ENCODE measurements at places on chromosomes 4 and X.

DNA sequence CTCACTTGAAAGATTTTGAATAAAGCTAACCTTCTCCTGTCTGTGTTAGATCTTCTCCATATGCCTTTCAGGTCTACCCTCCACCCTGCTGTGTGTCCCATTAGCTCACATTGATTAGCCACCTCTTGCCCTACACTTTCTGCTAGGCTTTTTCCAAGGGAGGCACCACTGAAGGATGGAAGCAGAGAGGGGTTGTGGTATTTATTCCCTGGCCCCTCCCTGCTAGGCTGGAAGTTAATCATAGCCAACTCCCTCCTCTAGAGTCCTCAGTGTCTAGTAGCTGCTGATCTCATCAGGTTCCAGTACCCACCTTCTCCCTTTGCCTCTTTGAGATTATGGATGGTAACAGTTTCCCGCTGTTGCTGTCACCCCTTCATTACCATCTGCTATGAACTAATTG lies 8.9 kb upstream of the SMIM43 start:
- DNase-seq, result no peak

DNA sequence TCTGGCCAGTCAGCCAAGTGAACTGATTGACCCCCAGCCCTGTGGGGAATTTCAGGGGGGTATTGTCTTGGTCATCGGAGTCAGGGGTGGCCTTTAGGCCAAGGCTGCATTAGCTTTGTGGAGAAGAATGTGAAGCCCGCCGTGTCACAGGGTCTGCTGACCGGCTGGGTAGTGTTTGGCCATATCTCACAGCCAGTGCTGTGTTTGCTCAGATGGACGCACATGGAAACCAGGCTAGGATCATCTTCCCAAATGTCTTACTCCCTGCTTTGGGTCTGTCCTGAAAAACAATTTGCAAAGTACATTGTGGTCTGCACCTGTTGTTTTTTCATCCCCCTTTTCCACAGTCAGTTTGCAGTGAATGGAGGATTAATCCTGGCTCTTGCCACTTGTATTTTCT lies 13.0 kb downstream of the TMEM164 start:
- no peak for DNase-seq

- no peak for DNase-seq
These were observed 530.5 kb downstream of the FAM133A start for GRCh38 chrX:94204524-94204923.

GRCh38 chr4:152771741-152772533 lies 7.6 kb downstream of the TIGD4 start:
- DNase-seq, result no peak

GRCh38 chrX:56564164-56564885 lies 898 bp downstream of the UBQLN2 start:
- DNase-seq, result peak; percentile 32

DNA sequence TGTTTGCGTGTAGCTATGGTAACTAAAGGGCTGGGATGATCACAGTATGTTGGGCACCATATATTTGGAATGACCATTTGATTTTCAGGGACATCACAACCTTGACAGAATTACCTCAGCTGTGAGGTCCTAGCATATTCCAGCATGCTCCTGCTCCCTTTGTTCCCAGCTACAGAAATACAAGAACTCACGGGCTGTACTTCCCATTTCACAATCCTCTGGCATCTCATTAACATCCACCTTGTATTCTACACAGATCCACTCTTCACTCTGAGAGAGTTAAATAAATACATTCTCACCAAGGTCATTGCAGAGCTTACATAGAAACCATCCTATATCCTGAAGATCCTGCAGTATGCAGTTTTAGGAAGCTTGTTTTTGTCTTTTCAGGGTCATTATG lies 169.7 kb downstream of the FRMPD4 start:
- no peak for DNase-seq

GRCh38 chr4:123651066-123651465 lies 254.5 kb downstream of the SPRY1 start:
- DNase-seq, result no peak

- no peak for DNase-seq
These were observed 16.4 kb downstream of the FHL1 start for GRCh38 chrX:136163689-136164088.

GRCh38 chr4:16377887-16378286 lies 151.6 kb upstream of the TAPT1 start:
- no peak for DNase-seq

DNA sequence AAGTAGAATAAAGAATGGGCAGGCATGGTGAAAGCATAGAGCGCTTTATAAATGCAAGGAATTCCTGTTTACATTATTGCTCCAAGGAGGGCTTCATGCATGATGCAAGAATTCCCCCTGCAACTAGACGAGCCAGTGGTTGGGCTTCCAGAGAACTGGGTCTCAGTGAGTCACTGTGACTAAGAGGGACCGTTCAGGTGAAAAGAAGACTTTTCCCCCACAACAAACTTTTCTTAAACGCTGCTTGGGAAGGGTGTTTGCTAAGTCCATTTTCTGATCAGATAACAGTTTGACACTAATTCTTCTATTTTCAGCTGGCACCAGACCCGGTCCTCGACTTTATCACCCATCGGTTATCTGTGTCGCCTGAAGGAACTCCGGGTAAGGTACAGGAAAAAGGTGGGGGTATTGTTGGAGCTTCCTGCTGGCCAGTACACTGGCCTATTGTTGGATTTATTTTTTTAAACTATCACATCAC lies 40.1 kb downstream of the LDB2 start:
- no peak for DNase-seq

DNA sequence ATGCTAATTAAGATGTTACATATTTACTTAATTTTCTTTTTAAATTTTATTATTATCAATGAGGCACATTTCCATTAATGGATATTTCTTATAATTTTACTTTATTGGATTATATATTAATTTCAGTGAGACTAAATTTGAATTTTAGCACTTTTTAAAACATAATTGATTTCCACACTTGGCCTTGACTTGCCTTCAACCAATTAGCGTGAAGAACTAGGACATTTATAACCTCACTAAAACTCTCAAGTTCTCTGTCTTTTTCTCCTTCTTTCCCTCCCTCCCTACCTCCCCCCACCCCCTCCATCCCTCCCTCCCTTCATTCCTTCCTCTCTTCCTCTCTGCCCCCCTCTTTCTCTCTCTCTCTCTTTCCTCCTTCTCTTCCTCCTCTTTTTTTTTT lies 1618.1 kb downstream of the C4orf33 start:
- DNase-seq, result no peak

DNA sequence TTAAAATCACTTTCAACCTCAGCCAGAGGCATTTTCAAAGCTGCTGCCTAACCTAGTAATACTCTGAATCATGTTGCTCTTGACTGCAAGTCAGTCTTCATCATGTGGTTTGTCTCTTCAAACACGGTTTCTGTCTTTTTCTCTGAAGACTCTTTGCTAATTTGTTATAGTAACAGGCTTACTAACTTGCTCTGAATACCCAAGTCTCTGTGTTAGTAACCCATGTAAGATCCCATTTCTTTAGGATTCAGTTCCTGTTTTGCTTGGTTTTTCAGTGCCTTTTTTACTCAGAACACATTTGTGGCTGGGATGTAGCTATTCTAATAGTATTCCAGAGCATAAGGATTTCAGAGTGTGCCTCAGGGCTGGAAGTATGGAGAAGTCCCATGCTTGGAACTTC lies 1450.6 kb upstream of the IGFBP7 start:
- no peak for DNase-seq

DNA sequence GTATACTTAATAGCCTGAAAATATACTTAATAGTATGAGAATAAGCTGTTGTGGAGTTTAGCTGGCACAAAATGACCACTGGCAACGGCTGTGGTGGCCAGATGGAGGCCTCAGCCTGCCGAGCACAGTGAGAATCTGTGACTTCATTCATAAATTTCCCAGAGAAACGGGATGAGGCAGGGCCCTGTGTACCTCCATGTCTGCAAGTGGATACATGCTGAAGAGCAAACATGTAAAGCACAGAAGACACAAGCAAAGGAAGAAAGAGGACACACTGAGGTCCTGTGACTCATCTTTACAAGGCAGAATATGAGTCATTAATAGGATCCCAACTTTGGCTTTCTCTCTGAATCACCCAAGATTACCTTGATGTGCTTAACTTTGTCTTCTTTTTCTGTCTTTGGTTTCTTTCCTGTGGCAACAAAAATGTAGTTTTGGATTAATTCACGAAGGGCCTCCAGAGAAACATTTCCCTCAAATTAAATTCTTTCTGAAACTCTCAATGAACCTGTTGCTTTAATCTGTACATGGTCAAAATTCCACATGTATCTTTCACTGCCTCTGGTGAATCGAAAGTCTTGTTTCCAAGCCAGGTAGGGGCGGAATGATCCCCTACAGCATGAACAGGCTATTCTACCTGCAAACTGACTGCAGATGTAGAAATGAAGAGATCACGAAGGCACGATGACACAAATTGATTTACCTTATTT lies 56.4 kb downstream of the IRF2 start:
- no peak for DNase-seq

DNA sequence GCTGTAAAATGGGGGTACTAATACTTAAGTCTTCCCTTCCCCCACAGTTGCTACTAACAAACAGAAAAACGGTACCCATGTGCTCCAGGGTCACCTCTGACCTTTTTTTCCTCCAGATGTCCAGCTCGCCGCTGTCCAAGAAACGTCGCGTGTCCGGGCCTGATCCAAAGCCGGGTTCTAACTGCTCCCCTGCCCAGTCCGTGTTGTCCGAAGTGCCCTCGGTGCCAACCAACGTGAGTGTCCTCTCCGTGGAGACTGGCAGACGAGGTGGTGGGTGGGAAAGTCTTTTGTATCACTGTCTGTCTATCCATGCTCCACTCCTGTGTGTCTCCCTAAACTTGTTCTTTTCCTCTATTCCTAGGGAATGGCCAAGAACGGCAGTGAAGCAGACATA lies 5.1 kb downstream of the UBA1 start:
- DNase-seq, result no peak

DNA sequence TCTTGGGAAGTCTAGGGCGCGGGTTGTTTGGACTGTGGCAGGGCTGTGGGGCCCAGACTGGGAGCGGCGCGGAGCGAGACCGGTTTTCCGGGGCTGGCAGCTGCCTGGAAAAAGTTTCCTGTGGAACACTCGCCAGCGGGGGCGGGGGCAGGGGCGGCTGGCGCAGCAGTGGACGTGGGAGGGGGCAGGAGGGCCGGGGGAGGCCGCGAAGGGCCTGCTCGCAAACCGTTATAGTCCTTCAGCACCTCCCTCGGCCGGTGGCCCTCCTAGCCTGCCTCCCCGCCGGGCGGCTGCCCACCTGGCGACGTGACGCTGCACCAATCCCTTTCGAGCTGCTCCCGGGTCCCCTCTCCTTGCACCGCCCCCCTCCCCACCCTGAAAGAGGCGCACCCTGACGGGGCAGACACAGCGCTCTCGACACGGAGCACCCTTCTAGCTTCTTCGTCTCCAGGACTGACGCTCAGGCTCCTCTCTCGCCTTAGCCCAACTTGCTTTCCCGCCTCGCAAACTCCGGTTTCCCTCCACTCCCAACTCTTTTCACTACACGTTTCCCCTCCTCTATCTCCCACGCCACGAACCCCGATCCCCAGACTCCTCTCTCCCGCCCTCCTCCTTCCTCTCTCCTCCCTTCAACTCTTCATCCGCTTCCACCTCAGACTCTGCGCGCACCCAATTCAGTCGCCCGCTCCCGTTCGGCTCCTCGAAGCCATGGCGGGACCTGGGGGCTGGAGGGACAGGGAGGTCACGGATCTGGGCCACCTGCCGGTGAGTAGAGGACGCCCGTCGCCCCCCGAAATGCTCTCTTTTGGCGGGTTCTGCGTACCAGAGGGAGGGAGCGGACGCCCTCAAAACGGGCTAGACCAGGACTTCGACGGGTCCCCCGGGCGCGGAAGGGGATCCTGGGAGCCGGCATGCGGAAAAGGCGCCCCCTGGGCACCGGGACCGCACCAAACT lies at the start of gene NRK:
TSS of gene NRK (plus strand) at position 402 of the 954 bp plus-strand sequence. CDS start at position 709, 307 bp downstream.
- DNase-seq, result no peak

DNA sequence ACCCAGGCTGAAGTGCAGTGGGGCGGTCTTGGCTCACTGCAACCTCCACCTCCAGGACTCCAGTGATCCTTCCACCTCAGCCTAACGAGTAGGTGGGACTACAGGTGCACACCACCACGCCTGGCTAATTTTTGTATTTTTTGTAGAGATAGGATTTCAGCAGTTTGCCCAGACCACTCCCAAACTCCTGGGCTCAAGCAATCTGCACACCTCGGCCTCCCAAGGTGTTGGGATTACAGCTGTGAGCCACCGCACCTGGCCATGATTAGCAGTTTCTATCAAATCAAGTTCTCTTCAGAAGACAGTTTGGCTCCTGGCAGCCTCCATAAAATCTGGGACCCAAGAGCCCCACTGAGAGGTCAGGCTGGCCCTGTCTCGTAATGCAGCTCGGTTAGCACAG lies 26.4 kb upstream of the TRIM2 start:
- no peak for DNase-seq
